Esophagus squamous epithelium (tissue), 5 donors: ENCODE measurements at places on chromosomes 5 and 9.

- DNase-seq, result no peak
Measured at GRCh38 chr9:994005-994404, 17.6 kb downstream of the DMRT3 start.

DNA sequence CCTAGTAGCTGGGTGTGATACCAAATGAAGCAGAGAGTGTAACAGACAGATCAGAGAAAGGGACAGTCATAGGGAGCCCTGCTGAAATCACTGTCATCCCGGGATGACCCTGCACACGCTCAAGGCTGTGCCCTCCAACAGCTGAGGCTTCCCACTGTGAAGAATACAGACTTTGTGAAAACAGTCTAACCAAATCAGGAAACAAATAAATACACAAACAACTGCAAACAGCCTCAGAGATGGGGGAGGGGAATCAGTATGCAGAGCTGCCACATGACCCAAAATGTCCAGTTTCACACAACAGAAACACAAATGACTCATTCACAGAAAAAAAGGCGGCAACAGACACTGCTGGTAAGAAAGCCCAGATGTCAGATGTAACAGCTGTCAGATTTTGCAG is 101.9 kb downstream of the ADAMTS2 start:
- DNase-seq, result no peak

- no peak for DNase-seq
Measured at GRCh38 chr9:3124001-3124400, 280.1 kb upstream of the PUM3 start.

DNA sequence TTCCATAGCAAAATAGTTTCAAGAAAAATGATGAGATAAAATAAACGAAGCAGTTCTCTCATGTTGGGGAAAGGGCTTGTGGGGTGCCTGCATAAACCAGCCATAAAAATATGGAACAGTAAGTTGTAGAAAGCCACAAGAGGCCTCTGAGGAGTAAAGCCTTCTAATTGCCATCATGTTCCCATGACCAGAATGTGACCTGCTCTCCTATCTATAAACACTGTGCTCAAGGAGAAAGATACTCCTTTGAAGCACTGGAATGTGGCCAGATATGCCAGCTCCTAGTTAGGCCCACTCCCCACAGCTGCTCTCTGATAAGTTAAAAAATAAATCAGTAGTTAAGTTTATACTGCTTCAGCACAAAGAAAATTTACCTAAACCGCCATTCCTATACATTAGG is 65.8 kb downstream of the SETX start:
- DNase-seq, result no peak

DNA sequence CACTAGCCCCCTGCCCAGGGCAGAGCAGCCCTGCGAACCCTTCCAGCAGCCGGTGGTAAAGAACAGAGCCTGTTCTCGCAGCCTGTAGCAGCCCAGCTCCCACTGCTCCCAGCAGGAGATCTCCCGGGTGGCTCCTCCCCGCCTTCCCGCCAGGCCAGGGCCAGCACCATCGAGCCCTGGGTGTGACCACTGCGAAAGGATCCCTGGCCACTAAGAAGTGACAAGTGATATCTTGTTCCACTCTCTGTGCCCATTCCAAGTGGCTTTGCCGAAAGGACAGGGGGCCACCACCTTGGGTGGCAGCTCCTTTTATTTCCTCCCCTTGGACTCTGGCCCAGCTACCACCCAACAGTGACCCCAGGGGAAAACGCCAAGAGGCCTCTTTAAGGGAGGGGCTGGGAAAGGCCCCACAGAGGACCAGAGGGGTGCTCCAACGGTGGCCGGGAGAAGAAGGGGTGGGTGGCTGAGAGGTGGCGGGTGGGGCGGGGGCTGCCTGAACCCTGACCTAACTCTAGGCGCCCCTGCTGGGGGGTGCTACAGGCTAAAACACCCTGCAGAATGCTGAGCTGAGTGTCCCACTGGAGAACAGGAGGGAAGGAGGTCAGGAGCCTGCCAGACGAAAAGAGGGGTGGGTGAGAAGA is 1.6 kb downstream of the NACC2 start:
- no peak for DNase-seq

DNA sequence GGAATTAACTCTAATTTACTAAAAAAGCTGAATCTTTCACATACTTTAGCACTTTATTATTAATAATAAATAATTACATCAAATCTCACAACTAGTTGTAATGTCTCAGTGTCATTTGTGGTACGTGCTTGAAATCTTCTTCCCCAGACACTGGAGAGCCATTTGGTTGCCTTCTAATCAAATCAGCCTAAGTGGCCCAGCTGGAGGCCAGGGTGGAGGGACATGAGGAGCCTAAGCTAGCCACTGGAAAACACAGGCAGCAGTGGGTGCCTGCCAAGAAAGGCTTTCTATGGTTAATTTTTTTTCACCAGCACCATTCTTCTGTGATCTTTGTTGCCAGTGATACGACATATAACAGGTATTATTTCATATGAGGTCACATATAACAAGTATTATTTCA is 117.0 kb downstream of the ERCC6L2 start:
- no peak for DNase-seq

- no peak for DNase-seq
Measured at GRCh38 chr5:68396722-68397121, 181.2 kb downstream of the PIK3R1 start.

GRCh38 chr9:107841076-107841475 is 351.5 kb upstream of the KLF4 start:
- no peak for DNase-seq

- DNase-seq, result no peak
Measured at GRCh38 chr5:129664336-129664937, 83.5 kb upstream of the MINAR2 start.

DNA sequence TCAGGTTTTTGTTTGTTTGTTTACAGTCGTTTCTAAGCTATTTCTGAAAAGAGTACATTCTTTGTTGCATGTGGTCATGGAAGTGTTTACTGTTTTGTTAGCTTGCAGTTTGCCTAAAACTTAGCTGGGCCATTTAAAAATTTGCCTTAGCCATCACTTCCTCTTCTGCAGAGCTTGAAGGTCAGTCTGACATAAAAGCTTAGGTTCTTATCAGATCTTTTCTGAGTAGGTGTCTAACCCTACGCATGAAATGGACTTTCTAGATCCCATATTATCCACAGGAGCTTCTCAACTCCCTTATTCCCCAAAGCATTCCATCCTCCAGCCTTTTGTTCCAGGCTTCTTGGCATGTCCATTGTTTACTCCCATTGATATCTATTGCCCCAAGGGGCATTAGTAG is 90.3 kb downstream of the AP3B1 start:
- no peak for DNase-seq

DNA sequence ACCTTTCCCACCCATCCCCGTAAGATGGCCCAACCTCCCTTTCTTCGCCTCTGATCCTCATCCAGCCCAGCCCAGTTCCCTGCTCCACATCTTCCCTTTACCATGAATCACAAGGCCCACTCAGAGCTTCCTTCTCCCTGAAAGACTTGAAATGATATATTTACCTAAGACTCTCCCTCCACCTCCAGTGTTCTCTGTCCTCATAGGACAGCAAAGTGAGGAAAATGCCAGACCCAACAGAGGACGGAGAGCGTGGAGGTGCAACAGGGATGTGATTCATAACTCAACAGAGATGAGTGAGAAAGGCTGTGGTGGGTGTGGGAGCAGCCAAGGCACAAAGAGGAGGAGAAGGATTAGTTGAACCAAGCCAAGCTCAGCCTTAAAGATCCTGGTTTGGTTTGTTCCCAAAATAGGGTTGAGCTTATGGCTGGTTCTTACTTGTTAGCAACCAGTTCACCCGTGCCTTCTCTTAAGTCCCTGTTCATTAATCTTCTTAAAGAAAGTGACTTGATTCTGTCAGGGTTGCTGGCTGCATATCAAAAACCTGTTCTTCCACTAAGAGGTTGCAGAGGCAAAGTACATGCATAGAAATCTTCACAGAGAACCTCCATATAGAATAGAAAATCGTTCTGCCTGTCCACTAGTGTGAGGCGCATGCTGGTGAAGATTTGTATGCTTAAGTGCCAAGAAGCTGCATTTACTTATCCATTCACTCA is 183.2 kb downstream of the ACTL7B start:
- no peak for DNase-seq

GRCh38 chr9:104879555-104880309 is 48.2 kb downstream of the ABCA1 start:
- DNase-seq, result no peak

- DNase-seq, result no peak
Measured at GRCh38 chr5:16520841-16521240, 55.2 kb upstream of the ZNF622 start.

DNA sequence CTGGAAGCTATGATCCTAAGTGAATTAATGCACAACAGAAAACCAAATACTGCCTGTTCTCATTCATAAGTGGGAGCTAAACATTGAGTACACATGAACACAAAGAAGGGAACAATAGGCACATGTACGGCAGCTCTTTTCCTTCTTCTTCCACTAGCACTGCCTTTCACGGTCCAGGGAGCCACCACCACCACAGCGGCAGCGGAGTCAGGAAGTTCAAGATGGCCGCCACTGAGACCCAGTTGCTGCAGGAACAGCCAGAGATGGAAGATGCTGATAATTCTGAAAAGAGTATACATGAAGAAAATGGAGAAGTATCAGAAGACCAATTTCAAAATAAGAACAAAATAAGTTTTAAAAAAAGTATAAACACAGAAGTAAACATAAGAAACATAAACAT is 39.5 kb upstream of the TNFSF15 start:
- DNase-seq, result no peak

DNA sequence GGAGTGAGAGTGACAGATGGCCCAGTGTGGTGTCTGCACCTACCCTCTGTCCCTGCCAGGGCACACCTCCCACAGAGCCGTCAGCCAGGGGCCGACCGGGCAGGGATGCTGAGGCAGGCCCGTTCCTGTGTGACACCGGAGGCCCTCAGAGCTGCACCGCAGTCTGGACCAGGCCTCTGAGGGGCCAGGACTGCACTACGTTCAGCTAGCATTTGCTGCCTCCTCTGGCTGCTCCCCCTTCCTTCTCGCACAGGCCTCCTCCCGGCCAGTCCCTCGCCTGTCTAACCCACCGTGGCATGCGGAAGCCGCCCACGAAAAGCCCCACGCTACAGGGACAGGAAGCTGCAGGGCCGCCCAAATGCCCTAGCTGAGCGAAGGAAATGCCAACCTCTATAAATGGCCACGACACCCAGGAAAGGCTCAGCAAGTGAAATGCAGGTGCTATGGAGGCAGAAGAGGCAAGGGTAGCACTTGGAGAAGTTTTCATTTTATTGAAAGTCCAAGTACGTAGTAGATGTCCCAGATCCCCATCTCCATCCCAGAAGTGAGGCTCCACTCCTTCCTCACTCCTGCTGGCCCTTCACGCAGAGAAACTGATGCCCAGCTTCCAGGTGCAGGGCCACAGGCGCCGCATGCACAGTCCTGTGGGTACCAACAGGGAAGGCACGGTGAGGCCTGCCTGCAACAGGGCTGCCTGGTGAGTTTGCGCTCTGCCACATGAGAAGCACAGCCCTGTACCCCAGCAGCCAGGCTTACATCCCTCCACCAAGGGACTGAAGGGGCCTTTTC is 38.7 kb downstream of the MAPK9 start:
- DNase-seq, result no peak

GRCh38 chr9:20504930-20505329 is 117.4 kb downstream of the MLLT3 start:
- DNase-seq, result no peak

- no peak for DNase-seq
Measured at GRCh38 chr9:133167769-133168168, 4.1 kb upstream of the GBGT1 start.

GRCh38 chr5:98042961-98043360 is 730.5 kb upstream of the RGMB start:
- no peak for DNase-seq

- DNase-seq, result no peak
Measured at GRCh38 chr9:136543830-136544547, 1.9 kb downstream of the NOTCH1 start.

DNA sequence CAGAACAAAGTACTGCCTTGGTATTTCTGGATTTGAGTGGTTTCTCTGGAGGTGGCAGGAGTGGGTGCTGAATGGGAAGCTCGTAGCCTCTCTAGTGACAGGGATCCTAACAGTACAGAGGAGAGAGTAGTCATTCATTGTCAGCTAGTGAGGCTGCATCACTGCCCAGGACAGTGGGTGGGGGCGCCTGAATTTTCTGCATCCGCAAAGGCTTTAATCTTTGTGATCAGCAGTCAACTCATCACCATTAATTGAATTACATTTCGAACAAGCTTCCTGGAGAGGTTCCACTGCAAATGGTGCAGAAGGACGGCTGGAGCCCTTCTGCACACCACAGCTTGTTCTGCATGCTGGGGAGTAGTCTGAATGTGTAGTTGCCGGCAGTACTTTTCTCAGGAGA is 77.5 kb downstream of the HSPA4 start:
- DNase-seq, result no peak

GRCh38 chr9:17881371-17881770 is 302.5 kb downstream of the SH3GL2 start:
- DNase-seq, result no peak

DNA sequence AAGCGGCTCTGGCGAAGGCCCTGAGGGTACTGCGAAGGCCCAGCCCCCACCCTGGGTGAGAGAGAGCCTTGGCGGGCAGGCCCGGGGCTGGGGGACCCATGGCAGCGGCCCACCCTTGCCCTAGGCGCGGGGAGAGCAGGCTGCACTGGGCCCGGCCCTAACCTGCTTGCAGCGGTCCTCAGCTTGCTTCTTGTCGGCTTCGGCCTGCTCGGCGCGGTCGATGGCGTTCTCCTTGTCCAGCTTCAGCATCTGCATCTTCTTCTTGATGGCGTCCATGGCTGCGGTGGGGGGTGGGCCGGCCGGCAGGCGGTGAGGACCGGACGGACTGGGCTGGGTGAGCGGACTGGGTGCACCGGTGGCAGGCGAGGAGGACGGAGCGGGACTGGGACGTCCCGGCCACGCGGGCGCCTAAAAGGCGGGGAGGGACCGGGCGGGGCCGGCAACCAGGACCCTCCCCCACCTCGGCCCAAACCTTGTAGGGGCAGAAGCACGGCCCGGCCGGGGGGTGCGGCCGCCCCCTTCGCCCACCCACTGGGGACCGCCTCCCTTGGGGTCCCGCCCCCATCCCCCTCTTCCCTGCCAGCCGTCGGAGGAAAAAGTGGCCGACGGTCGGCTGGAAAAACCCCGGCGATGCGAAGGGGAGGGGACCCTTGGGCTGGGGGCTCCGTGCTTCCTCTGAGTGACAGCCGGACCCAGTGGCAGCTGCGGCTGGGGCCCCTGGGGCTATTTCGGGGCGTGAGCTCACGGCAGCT is at the start of gene TPM2:
TSS of gene TPM2 (minus strand) at position 384 of the 752 bp plus-strand sequence. CDS start at position 276, 108 bp downstream.
- DNase-seq, result no peak

DNA sequence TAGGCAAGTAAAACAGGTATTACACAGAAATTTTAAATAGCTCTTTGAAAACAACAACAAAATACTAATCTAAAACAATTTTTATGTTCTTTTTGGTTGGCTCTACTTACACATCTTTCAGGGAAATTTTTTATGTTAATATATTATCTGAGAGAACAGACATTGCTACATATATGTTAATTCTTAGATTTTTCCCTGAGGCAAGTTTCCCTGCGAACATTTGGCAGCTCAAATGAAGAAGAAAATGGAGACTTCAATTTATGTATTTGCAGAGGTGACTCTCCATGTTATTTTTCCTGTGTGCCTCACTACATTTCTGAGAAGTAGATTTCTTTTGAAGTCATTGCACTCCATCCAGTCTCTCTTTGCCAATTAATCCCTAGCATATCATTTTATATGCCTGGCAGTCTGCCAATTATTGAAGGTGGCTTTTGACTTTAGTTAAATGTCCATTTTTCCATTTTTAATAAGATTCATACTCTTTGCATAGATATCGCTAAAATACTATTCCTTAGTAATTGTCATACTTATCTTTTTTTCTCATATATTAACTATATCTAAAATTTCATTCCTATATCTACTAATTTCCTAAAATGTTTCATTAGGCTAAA is 908.2 kb upstream of the CDH10 start:
- no peak for DNase-seq

- no peak for DNase-seq
Measured at GRCh38 chr9:37446401-37446800, 18.8 kb downstream of the ZBTB5 start.
